ENCODE measurements at places on chromosomes 1 and 21.

- DNase-seq = no peak
These were observed 684 bp upstream of the MRPL20 start for GRCh38 chr1:1407636-1408318.

DNA sequence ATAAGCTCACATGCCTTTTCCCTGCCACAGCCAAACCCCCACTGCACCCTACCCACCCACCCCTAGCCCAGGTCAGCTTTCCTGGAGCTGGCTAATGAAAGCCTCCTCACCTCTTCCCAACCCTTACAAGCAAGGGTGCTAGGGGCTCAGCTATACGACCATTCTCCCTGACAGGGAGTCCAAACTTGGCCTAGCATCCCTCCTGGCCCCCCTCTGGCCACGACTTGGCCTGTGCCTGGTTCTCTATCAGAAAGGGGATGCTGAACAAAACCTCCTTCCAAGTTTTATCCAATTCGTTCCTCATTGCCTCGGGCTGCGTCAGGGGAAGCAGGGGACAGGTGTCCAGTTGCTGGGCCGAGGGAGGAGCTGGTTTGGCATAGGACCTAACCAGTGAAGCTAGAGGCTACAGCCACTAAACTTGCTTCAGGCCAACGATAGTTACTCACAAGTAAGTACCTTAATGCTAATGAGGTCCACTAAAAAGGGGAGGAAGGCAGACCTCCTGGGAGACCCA lies 8.6 kb downstream of the TMEM81 start:
- no peak for DNase-seq

DNA sequence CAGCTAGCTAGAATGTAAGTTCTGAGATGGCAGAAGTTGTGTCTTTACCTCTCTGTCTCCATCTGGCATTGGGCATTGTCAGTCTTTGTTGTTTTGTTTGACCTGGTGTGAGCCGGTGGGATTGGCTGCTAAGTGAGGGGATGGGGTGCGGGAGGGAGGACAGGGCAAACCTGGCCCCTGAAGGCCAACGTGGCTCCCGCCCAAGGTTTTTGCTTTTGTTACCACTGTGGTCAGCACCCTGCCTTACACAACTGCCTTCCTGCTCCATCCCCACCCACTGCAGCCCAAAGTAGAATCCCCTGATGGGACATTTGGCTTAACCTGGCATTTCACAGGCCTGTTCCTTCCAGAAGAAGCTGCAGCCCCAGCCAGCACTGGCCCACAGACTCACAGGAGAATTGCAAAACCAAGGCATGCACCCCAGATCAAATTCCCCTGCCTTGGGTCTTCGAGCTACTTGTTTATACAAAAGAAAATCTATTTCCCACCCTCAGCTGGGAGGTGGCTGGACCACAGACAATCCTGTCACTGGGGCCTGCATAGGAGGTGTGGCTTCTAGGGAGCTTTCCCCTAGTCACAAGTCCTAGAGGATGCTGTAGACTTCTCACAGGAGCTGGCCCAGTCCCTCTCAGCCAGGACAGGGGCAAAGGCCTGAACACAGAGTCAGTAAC lies 147.5 kb downstream of the TRABD2B start:
- DNase-seq = no peak

- no peak for DNase-seq
These were observed 10.9 kb downstream of the ERRFI1 start for GRCh38 chr1:8015036-8015808.

Data from stimulated activated naive CD4-positive, alpha-beta T cell (primary cell).